Activated CD4-positive, alpha-beta T cell treated with anti-CD3 and anti-CD28 coated beads for 36 hours (primary cell): ENCODE measurements at places on chromosomes 3 and 15.
A peak's percentile ranks its signal among the peaks of the same experiment; 100 is the strongest.

DNA sequence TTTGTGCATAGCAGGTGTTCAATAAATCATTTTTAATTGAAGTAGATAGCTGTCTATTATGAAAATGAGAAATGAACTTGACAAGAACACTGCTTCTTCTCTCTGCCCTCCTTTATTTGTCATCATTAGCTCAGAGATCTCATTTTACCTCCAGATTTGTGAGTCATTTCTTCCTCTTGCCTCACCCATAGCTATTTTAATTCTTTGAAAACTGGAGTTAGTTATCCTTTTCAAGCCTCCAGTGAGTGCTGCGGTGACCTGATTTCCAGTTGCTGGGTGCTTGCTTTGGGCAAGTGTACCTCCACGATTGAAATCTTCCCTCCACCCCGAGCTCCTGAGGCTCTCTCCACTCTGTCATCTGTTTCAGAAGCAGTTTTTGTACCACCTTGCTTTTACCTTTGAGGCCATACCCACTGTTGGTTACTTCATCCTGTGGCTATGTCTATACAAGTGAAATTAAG, 114.6 kb downstream of the NFKBIZ start:
- peak; percentile 59 for DNase-seq

DNA sequence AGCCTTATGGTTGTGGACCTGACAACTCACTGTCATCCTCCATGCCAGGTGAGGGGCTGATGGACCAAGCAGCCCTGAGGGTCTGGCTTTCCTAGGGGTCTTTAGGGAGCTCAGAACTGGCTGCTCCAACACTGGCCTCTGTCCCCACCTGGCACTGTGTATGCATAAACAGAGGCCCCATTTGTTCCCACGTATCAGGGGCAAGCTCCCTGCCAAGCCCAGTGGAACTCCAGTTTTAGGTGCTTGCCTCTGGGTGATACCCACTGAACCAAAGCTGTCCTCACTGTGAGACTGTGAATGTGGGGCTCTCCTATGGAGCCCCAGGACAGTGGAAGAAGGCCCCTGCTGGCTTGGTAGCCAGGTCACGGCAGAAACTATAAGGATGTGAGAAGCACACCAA, 26.7 kb upstream of the RHCG start:
- no peak for DNase-seq

DNA sequence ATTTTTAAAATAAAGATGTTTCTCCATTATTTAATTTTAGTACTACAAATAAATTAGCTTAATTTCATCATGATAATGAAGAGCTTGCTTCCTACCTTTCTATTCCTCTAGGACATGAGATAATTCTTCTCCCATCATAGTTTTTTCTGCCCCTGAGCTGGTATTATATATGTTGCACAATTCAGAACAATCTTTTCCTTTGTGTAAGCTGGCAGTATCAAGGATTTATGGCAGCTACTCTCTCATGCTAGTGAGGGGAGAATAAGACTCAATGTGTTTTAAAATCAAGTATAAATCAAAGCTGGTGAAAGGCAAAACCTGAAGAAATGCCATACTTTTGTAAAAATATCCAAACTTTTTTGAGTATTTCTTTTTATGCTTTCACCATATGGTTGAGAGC, 1405.3 kb downstream of the SI start:
- no peak for DNase-seq

DNA sequence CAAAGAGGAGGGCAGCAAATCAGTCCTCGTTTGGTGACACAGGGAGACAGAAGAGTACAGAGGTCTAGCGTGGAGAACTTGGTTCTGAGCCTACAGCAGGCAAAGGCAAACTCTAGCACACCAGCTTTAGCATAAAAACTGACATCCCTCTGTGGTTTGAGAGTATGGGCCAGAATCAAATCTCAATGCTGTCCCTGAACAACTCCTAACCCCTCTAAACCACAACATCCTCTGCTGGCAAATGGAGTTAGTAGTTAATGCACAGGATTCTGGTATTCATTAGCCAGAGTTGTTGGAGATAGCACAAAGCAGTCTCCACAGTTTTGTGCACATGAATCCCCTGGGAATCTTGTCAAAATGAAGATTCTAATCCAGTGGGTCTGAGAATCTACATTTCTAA, 315.8 kb downstream of the NTRK3 start:
- DNase-seq: no peak

DNA sequence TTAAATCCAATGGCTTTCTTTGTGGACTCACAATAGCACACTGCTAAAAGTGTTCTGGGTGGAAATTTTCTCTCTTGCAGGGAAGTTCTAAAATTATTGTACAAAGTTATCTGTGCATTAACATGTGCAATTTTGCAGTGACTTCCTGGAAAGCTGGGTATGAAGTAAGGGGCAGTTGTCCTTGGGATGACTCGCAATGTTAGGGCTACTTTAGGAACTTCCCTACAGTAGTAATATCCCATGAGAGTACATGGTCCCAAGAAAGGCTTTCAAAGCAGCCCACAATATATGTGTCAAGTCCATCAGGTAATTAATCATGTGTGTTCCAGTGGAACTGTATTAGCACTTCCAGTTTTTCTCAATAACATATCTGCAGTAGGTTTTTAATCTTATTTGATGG, 201.0 kb upstream of the UBE2E2 start:
- no peak for DNase-seq

DNA sequence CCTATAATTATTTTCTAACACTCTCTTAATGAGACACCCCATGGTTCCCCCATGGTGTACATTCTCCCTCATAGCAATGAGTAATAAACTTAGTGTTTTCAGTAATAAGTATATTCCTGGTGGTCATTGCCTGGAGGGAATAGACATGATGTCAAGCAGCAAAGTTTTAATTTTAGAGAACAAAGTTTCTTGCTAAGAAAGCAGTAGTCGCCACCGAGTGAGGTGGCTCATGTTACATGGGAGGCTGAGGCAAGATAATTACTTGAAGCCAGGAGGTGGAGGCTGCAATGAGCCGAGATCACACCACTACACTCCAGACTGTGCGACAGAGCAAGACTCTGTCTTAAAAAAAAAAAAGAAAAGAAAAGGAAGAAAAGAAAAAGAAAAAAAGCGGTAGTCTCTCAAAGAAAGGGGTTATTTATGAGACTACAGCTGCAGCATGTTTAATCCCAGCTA, 2.4 kb upstream of the ELP6 start:
- no peak for DNase-seq

DNA sequence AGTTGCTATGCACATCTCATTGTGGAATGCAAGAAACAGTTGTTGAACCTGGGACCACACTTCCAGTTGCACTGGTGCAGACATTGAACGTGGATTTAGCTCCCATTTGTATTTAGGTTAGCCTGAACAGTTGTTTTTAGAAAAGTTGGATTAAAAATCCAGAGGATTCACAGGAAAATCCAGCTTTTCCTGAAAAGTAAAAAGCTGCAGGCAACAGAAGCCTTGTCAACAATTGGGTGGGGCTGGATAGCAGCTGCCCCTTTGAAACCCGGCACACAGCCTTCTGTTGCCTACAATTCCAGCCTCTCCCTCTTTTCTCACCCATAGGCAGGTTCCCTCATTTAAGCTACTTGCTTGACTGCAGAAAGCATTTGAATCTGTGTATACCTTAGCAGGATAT, 165.3 kb upstream of the TBL1XR1 start:
- no peak for DNase-seq

- DNase-seq: no peak
Observed at GRCh38 chr15:46121441-46121840, 486.6 kb downstream of the SQOR start.

DNA sequence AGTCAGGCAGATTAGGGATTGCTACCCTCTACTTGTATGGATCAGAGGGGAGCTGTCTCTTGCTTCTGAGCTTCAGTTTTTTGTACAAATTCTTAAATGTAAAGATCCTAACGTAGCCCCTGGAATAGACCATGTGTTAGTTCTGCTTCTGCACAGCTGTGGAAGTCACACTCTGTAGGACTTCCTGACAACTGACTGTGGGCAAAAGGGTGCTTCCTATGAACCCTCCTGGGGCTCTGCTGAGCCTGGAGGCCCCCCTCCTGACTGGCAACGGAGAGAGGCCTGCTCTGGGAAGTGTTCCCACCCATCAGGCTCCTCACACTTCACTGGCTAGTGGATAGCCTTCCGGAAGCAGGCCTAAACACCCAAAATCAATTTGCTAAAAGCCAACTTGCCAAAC, 131.0 kb downstream of the RPLP1 start:
- no peak for DNase-seq

DNA sequence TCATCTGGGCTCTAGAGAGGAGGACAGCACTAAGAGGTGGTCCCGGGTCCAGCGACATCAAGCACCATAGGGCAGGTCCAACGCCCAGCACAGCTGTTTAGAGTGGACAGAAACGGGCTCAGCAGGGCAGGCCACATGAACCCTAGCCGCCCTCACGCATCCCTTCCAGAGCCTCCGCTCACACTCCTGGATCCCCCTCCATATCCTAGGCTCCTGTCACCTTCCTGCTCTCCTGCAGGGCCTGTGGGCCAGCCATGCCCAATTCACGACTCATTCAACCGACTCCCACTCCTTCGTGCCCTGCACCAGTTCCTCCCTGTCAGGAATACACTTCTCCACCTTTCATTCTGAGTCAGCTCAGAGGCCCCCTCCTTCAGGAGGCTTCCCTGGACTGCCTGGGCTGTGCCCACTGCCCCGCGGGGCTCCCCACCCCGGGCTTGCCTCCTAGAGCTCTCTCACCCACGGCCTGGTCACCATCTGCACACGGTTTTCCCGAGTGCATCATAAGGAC, 90.2 kb downstream of the LINGO1 start:
- DNase-seq: peak; percentile 15

GRCh38 chr3:189673535-189673934, 42.3 kb downstream of the TP63 start:
- no peak for DNase-seq
